NCI-H2029 (cell line): ENCODE measurements at places on chromosomes 12 and 14.
A peak's percentile ranks its signal among the peaks of the same experiment; 100 is the strongest.

DNA sequence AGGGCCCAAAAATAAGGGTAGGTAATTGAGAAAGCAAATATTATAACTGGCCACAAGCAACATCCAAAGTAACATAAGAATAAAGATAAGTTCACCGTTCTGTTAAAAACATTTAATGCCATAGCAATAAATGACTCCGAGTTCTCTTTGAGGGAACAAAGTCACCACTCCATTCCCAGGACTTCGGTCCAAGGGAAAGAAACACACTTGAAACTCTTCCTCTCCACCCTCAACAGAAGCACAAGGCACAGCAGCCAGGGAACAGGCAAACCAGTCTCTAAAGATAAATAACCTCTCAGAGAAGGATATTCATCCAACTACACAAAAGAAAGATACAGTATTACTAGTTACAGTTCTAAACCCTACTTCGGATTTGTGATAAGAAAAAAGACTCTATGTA lies 2.5 kb downstream of the SETD3 start:
- DNase-seq, result no peak

GRCh38 chr12:62597253-62597652 lies 130.6 kb downstream of the MON2 start:
- no peak for DNase-seq

GRCh38 chr14:65301862-65302539 lies 110.5 kb upstream of the FUT8 start:
- DNase-seq, result no peak

DNA sequence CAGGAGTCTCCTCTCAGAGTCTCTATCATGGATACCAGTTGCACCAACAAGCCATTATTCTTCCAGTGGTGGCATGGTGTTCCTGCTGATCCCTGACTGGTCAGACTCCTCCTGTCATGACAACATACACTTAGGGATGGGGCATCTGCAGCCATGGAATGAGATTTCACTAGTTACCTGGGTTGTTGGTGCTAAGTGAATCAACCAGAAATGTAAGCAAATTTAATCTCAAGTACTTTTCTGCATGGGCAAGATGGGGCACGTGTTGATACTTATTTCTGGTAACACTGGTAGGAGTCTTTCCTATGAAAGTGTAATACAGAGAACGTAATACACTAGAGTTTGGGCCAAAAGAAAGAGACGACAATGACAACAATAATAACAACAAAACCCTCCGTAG lies 211.5 kb upstream of the FOXN3 start:
- DNase-seq, result no peak

GRCh38 chr14:102606296-102606695 lies 13.8 kb downstream of the RCOR1 start:
- DNase-seq, result no peak

DNA sequence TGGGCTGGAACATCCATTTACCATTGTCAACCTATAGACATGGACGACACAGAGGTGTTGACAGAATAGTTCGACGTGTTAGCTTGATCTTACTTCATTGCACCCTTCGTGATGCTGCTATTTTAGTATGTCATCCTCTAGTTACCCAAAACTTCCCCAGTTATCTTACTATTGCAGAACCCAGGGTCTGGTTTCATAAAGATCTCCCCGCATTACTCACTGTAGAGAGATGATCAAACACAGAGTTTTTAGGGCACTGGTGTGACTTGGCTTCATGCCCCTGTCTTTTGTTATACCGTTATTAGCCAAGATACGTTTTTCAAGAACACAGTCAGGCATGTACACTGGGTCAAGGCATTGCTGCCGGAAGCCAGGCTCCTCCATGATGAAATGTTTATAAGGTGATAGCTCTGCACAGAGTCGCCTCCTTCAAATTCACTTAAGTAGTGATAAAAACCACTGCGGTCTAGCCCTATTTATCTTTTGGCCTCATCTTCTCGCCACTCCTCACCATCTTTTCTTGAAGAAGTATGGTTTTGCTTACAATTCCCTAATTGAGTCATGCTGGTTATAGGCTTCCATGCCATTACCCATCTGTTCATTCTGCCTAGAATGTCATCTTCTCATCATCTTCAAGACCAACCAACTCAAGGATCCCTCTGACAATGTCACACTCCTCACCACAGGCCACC lies 1127.9 kb downstream of the VRK1 start:
- DNase-seq, result no peak

- no peak for DNase-seq
Measured at GRCh38 chr14:106062502-106063272, 536.3 kb downstream of the TMEM121 start.

DNA sequence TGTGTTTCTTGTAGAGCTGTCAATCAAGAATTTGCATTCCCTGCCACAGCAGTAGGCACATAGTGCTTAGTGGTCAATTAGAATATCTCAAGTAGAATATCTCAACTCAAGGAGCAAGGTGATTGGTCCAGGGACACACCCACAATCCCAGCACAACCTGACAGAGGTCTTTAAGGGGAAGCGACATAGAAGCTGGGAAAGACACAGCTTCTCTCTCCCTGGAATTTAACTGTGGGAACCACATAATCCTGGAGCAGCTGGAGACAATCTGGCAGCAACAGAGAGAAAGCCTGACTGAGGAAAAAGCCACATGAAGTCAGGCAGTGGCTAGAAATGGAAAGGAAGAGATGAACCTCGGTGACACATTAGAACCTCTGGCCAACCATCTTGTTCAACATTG lies 85.7 kb upstream of the LMO3 start:
- DNase-seq, result no peak

- DNase-seq, result no peak
Measured at GRCh38 chr14:53949201-53949600, 7.4 kb downstream of the BMP4 start.

DNA sequence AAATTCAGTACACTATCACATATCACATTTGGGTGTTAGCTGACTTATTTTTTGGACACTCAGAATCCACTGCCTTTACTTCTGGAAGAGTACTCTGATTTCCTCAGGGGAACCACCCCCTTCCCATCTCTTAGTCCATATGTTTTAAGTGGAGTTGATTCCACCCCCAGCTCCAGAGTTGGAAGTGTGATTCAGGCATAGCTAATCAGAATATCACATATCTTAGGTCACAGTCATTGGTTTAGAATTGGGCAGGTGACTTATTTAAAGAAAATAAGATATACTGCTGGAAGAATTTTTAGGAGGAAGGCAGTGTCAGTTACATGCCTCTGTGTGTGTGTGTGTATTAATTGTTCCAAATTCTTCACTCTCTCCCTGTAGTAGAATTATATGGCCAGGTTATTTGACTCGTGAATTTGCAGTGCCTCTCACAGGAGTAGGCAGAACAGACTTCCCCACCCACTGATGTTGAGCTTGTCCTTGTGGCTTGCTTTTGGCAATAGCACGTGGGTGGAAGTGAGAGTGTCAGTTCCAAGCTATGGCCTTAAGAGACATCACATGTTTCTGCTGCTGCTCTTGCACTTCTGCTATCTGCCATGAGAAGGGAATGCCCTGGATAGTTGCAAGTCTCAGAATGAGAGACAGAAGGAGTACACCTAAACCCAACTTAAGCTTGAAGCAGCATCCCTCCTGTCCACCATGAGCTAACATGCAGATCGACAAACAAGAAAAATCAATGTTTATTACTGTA lies 6.4 kb upstream of the GAS2L3 start:
- DNase-seq, result no peak

- DNase-seq, result no peak
Measured at GRCh38 chr12:68530965-68531364, 79.7 kb upstream of the RAP1B start.

GRCh38 chr14:104221071-104221625 lies 82.8 kb downstream of the KIF26A start:
- no peak for DNase-seq

- DNase-seq, result no peak
Measured at GRCh38 chr12:49706351-49707127, 666 bp downstream of the FMNL3 start.

- DNase-seq, result peak; percentile 19
Measured at GRCh38 chr14:50835280-50835679, 4.3 kb upstream of the NIN start.

DNA sequence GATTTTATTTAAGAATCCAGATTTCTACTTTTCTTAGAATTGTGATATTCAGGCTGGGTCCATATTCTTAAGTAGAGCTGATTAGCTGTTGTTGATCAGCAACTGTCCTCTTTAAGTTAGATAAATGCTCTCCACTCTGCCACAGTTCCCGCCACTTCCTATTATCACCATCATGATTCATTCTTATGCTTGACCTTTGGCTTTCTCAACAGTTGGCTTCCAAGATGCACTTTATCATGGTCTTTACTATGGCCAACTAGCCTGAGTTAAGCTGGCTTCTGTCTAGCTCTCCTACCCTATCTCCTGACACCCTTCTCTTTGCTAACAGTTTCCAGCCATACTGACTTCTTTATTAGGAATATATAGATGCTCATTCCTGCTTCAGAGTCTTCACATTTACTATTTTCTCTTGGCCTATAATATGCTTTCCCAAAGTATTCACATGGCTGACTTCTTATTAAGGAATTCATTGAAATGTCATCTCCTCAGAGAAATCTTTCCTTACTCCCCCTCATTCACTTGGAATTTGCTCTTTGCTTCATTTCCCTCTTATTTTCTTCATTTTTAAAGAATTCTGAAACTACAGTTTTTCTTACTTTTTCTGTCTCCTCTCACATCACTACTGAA lies 149.0 kb upstream of the IGF1 start:
- DNase-seq, result no peak

DNA sequence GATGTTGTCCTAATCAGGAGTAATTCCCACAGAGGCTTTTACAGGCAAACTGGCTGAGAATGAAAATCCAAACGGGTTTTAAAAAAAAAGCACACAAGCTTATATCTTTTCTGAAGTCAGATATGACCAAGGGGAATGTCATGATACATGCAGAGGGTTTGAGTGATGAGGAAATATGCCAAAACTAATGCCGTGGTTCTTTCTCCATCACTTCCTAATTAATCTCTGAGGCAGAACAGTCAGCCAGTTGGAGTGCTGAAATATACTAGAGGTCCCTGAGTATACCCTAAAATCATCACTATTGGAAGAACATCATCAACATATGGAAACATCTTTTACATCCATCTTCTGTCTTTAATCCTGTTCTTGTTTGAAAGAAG lies 160.8 kb upstream of the FAR2 start:
- no peak for DNase-seq

DNA sequence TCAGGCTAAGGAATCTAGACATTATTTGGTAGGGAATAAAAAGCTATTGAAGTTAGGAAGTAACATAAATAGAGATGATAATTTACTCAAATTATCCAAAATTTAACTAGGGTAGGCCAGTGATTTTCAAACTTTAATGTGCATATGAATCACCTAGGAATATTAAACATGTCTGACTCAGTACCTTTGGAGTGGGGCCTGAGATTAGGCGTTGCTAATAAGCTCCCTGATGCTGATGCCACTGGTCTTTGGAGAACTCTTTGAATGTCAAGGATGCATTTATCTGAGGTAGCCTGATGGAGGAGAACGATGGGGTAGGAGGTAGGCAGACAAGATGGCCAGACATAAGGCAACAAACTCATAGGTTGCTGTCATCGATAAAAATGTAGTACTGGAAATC lies 33.2 kb downstream of the EFCAB11 start:
- no peak for DNase-seq

DNA sequence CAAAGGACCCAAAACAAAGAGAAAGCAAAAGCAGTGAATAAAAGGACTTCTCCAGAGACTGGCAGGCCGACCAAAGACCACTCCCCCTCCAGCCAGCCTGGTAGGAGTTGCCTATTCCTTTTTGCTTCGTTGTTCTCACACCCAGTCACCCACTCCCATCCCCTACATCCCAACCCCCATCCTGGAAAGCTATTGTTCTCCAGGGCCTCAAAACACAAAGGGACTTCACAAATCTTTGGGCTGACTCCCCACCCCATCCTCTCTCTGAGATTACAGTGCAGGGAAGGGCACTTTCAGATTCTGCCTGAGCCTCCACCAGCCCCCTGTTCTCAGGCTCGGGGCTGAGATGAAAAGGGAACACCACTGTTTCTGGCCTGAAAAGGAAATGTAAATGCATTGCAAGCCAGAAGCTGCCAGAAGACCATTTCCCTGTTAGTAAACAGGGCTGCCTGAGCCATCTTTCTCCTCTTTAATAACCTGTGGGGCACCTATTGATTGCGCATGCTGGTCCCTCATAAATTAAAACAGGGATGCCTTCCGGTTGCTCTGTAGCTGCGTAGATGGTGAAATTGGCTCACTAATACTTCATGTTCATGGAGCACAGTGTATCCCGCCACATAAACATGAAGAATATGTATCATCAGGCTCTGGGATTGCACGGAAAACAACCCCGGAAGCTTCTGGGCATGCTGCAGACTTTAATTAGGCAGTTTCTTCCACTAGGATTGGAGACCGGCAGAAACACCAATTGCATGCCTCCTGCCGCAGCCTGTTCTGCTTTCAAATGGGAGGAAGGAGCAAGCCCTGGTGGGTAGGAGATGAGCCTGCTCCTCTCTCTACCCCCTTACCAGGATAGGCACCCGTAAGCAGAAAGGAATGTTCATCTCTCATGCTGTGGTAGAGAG lies 130.3 kb upstream of the FUT8 start:
- no peak for DNase-seq

GRCh38 chr14:74804219-74804825 lies 41.2 kb downstream of the YLPM1 start:
- DNase-seq, result no peak

DNA sequence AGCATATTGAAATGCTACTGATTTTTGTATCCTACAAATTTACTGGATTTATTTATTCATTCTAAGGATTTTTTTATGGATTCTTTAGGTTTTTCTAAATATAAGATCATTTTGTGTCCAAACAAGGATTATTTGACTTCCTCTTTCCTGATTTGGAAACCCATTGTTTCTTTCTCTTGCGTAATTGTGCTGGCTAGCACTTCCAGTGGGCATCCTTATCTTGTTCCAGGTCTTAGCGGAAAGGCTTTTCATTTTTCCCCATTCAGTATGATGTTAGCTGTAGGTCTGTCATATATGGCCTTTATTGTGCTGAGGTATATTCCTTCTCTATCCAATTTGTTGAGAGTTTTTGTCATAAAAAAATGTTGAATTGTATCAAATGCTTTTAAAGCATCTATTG lies 57.2 kb upstream of the RHOJ start:
- no peak for DNase-seq

DNA sequence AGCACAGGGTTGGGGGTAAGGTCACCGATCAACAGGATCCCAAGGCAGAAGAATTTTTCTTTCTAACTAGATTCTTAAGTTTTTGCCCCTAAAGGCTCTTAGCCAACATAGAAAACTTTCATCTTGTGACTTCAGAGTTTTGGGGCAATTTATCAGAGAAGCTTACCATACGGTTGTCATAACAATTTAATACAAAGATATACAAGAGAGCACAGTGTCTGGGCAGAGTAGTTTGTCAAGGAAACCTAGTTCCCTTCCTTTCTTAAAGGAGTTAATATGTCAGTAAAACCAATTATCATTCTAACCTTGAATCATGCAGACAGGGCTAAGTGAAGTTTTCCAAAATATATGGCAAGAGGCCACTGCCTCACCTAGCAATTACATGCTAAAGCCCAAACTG lies 18.4 kb downstream of the NR2C1 start:
- no peak for DNase-seq

DNA sequence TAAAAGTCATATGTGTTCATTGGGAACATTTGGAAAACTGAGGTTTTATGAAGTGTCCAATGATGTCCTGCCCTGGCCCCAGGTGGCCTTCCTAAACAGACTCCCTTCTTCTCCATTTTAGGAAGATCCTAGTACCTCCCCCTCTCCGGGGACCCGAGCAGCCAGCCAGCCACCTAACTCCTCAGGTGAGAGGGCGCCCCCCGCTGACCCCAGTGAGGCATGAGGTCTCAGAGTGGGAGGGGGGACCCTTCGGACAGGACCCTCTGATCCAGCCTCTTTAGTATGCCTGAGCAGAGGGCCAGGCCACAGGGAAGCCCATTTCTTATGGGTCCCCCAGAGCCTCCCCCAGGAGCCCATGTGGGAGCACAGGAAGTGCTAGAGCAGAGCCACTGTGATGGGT lies 23.7 kb downstream of the DEGS2 start:
- DNase-seq, result no peak
